Pulmonary artery endothelial cell (primary cell): ENCODE measurements at places on chromosomes 7 and 10. TPM values are rescaled to one million over a fixed set of nuclear protein-coding genes. Genes with fewer than 3 reads are reported as not detected.

- DNase-seq: no peak
Measured at GRCh38 chr7:111802194-111802772, 240.0 kb upstream of the IMMP2L start.

DNA sequence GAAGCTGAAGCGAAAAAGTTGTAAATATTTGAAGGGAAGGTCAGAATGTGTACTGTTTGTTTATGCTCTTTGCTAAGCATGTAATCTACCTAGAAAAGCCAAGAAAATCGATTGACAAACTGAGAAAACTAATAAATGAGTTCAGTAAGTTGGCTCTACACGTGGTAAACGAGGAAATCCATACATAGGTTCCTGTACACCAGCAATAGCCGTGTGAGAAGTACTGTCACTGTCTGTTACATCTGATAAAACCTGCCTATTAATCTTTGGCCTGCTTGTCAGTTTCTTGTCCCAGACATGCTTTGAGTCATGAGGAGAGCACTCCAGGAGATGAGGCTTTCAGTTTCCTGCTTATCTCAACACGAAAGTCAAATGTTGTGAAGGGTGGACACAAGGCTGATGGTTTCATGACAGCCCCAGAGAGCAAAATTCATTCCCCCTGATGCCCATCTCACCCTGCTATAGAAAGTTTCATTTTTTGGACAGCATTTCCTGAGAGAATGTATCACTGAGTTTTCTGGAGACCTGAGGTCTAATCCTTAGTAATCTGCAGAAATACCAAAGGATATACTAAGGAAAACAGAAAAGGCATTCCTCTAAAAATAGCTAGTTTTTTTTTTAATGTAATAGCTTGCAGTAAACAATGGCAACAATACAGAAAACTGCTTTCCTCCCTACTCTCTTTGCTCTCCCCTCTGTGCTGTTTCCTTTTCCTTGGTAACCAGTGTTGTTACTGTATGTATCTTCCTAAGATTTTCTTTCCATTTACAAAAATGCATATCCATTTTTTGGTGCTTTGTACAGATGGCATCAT, 18.8 kb downstream of the BMPR1A start:
- no peak for DNase-seq

Gene DLX5
- not detected in 2 replicates for total RNA-seq

Gene LBX1
- not detected in 2 replicates for total RNA-seq

Gene WEE2
- not detected in 2 replicates for total RNA-seq

- no peak for DNase-seq
Measured at GRCh38 chr7:14115701-14116100, 126.2 kb upstream of the ETV1 start.

DNA sequence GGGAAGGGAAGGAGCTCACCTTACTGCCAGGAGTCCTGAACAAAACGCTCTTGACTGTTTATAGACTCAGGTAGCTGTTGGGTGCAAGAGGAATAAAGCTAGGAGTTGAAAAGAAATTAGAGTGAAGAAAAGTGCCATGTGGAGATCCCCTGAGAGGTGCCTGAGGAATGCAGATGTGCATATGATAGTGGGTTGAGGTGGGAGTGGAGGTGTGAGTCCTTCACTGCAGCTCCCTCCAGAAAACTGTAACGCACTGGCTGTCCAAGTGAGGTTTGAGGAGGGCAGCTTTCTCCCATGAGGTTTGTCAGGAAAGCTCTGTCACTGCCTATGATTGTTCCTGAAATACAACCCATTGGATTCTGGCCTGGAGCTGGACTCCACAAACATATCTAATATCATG, 904.8 kb upstream of the POT1 start:
- no peak for DNase-seq

GRCh38 chr7:89771003-89771636, 383.1 kb upstream of the STEAP1 start:
- no peak for DNase-seq

DNA sequence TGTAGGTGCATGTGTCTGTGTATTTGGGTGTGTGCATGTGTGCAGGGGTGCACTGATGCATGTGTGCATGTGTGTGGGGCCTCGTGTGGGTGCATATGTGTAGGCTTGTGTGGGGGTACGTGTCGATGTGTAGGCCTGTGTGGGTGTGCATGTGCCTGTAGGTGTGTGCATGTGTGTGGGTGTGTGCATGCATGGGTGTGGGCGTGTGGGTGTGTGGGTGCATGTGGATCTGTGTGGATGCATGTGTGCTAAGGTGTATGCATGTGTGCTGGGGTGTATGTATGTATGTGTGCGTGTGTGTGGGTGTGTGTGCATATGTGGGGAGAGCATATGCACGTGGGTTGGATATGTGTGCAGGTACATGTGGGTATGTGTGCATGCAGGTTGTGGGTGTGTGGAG, 73.2 kb downstream of the NKX6-2 start:
- DNase-seq: no peak

DNA sequence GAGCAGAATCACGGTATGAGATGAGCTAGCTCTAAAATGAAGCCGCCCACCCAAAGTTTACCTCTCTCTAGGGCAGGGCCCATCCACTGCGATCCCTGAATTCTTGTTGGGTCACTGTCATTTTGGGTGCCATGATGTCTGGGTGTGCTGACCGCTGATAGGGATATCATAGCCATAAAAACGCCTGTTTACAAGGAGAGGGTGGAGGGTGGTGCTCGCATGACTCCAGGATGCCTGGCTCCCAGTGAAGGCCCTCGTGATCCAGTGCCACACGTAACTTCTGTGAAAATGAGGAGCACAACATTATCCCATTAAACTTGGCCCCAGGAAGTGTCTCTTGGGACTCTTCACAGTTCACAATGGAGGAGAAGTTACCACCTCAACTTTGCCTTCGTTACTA, 139.5 kb downstream of the TCF7L2 start:
- no peak for DNase-seq

GRCh38 chr7:571718-572415, 52.2 kb upstream of the PDGFA start:
- DNase-seq: no peak

- DNase-seq: no peak
Measured at GRCh38 chr10:126716366-126716765, 45.9 kb upstream of the C10orf90 start.

Gene TMEM213
- total RNA-seq: not detected in 2 replicates

Gene FKBP6
- total RNA-seq: not detected in 2 replicates

Gene OR13A1
- total RNA-seq: not detected in 2 replicates

Gene STAMBPL1
- total RNA-seq: 1.6 and 6.4 TPM in 2 replicates
